ENCODE measurements at places on chromosomes 4 and X.

GRCh38 chr4:128155231-128155855, 94.2 kb downstream of the LARP1B start:
- no peak for DNase-seq

GRCh38 chr4:37367901-37368300, 123.4 kb downstream of the NWD2 start:
- DNase-seq, result no peak

DNA sequence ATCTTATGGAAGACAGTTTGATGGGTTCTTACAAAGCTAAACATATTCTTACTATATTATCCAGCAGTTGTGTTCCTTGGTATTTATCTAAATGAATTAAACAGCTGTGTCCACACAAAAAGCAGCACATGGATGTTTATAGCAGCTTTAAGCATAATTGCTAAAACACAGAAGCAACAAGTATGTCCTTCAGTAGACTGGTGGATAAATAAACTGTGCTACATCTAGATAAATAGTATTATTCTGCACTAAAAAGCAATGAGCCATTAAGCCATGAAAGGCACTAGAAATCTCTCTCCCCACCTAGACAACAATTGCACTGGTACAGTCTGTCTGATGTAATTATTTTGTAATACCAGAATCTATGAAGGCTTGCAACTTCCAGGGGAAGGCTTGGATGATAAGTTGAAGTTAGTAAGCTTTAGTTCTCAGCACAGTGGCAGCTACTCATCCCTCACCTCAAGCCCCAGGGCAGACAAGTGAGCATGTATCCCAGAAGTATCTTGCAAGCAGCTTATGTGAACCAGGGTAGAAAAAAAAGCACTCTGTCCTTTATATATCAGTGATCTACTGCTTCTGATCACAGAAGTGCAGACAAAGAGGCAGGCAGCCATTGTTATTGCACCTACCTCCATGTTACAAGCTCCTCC, 36.9 kb downstream of the WDR17 start:
- no peak for DNase-seq

GRCh38 chr4:113077575-113077974, 28.1 kb downstream of the ANK2 start:
- no peak for DNase-seq

DNA sequence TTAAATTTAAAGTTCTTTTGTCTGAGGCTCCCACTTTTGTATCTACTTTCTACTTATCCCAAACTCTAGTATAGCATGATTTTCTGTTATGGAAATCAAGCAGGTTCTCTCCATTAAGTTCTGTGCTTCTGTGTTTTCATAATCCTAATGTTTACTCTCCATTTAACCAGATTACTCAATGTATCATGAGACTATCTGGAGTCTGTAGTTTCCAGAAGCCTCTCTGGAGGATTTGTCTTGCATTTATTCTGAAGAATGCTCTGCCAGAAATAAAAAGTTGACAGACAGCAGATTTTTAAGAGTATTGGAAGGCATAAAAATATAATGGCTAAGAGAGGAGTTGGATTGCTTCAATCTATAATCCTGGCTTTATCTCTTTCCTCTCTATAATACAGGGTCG, 39.2 kb upstream of the PLS3 start:
- DNase-seq, result no peak
